Fibroblast of lung (primary cell): ENCODE measurements at places on chromosomes 2 and 18.

DNA sequence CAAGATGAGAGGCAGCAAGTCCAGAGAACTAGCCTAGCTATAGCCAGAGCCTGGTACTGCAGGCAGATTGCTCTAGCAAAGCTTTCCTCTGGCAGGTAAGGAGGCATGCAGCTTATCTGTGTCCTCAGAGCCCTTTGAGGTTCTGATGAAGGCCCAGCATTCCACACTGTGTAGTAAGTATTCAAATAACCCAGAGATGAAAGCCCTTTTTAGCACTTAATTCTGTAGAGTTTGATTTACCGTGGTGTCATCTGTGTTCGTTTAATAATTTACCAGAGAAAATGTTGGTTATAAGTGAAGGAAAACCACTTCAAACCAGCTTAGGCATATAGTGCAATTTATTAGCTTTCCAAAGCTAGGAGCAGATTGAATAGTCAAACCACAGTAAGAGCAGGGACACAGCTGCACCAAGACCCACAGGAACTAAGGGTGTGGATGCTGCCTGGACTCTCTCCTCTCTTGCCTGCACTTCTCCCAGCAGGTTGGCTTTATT is 226.6 kb downstream of the BABAM2 start:
- DNase-seq: no peak

DNA sequence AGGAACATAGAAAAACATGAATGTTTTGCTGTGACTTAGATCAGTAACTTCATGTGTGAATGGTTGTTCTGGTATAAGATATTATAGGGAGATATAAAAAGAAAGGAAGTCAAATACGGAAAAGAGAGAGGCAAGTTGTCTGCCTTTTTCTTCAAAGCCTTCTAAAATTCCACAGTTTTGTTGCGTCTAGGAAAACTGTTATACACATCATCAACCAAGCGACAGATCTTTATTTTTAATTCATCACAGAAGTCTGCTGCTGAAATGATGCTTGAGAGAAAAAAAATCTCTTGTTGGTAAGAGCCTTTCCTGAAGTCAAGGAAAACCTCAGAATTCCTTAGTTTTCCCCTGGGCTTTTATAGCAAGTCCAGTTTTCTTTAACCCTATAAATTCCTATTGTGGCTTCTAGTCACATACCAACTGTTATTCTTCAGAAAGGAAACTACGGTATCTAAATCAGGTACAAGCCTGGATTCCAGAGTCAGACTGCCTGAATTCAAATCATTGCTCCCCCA is 36.3 kb upstream of the TANC1 start:
- peak; percentile 70 for DNase-seq

DNA sequence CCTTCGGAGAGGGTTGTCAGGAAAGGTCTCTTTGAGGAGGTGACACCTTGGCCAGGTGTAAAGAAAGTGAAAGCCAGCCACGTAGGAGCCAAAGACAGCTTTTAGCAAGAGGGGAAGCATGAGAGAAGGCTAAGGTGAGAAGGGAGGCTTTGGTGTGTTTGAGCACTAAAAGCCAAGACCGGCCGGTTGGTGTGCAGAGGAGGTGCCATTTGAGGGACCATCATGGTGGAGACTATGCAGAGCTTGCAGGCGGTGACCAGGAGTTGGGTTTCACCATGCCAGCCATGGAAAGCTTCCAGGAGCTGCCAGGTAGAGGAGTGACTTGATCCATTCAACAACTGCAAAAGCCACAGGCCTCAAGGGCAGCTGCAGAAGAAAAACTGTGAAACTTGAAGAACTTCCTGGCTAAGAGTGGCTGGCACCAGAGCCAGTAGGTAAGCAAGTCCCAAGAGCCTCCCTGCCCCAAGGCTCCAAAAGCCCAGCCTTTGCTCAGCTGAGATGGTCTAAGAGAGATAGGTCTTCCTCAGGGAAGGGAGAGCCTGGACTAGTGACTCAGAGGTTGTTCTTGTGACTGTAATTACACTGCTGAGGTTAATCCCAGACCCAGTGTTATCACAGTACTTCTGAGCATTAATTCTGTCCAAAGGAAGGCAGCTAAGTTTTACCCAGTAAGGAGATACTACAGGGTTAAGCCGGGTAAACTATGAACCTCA is 319.0 kb downstream of the BCL11A start:
- DNase-seq: no peak

DNA sequence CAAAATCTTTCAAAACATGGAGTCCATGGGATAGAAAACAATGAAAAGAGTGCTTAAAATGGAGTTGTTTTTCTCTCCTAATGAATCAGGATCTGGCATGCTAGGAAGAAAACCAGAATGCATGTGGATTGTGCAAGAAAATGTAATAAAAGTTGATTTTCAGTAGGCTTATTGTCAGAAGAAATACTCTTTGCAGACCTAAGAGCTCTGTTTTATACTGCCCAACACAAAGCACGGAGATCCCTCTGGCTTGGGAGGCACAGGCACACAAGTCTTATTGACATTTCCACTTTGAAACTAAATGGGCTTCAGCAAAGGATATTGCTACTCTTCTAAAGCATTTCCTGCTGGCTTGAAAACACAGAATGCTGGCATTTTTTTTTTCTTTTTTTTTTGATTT is 15.5 kb upstream of the DAPL1 start:
- DNase-seq: no peak

GRCh38 chr2:231961349-231962166 is at the start of gene DIS3L2:
DIS3L2 (plus strand) TSS chr2:231961713; CDS start chr2:232014928, 53,215 bp downstream.
- peak; percentile 84 for DNase-seq
